ENCODE measurements at places on chromosomes 4 and X.

DNA sequence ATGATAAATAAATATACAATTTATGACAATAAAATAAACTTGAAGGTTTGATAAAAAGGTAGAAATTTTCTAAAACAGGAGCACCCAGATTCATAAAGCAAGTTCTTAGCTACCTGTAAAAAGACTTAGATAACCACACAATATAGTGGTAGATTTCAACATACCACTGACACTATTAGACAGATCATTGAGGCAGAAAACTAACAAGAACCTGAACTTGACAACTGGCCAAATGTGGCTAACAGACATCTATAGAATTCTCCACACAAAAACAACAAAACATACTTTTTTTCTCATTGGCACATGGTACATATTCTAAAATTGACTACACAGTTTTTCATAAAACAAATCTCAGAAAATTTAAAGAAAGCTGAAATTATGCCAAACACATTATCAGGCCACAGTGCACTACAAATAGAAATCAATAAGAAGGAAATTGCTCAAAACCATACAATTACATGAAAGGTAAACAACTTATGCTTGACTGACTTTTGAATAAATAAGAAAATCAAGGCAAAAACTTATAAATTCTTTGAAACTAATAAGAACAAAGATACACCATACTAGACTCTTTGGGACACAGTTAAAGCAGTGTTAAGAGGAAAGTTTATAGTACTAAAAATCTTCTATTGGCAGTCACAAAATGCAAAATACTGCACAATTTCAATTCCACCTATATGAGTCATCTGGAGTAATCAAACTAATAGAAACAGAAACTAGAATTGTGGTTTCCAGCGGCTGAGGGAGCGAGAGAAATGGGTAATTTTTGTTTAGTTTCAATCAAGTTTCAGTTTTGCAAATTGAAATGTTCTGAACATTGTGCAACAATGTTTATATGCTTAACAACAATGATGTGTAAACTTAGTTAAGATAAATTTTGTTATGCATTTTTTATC is 925.6 kb downstream of the SH3BGRL start:
- no peaks in the 10 kb centered on the region for H3K4me1 ChIP-seq
- DNase-seq, result no peak

DNA sequence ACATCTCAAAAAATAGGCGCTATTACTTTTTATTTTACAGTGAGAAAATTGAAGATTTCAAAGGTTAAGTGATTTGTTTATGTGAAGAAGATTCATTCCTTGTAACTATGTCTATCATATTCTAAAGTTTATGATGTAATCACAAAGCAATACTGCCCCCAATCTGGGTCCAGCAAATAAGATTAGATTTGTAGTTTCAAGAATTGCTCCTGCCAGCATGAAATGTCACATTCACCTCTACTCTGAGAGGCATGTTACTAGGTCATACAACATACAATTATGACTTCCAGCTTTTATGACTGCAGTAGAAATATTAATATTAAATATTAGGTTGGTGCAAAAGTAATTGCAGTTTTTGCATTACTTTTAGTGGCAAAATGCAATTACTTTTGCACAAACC is 976.2 kb downstream of the FSTL5 start:
- H3K4me3 ChIP-seq, result no peak overlapping the region
- H3K27ac ChIP-seq, result no peak overlapping the region
- no peak for DNase-seq
- no peaks in the 10 kb centered on the region for H3K4me1 ChIP-seq
- H3K27me3 ChIP-seq, result no peaks in the 10 kb centered on the region
- H3K36me3 ChIP-seq, result no peaks in the 10 kb centered on the region

DNA sequence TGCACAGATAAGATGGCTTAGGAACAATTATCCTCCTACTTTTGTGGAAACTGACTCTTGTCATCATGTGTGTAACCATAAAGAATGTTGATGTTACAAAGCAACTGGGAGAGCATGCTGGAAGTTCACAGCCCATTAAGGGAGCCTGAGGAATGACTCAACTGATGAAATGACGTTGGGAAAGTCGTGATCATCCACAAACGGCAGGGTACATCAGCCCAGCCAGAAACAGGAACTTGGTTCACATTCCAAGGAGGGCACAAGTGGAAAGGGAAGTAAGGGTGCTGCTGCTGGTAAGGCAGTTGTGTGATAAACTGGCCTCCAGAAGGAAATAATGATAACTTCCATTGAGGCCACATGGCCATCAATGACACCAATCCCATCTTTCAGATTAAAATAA is 6.7 kb downstream of the TEC start:
- no peak for DNase-seq
- H3K27me3 ChIP-seq, result no peaks in the 10 kb centered on the region
- no peak overlapping the region for H3K4me3 ChIP-seq
- no peaks in the 10 kb centered on the region for H3K4me1 ChIP-seq
- H3K27ac ChIP-seq, result no peak overlapping the region

DNA sequence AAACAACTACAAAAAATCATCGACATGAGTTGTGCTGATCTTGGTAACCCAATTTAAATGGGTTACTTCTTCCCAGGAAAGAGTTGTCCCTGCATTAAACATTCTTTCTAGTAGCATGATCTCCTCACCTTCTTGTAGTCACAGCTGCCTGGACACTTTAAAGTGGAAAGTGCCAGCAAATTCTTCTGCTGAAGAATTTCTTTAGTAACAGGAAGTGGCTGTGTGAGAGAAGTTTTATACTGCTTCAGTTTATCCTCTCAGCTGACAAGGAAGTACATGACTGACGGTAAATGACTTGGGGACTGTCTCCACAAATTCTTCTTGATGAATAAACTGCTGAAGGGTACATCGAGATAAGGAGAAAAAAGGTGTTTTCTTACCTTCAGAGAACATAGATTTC is 18.2 kb upstream of the TNIP3 start:
- no peak for DNase-seq
- H3K4me1 ChIP-seq, result no peaks in the 10 kb centered on the region
- H3K27ac ChIP-seq, result peak overlapping the region; percentile 43

- H3K27ac ChIP-seq, result no peak overlapping the region
- no peaks in the 10 kb centered on the region for H3K27me3 ChIP-seq
- DNase-seq, result no peak
- no peaks in the 10 kb centered on the region for H3K4me1 ChIP-seq
Observed at GRCh38 chr4:99617374-99617773, 40.3 kb downstream of the C4orf54 start.

DNA sequence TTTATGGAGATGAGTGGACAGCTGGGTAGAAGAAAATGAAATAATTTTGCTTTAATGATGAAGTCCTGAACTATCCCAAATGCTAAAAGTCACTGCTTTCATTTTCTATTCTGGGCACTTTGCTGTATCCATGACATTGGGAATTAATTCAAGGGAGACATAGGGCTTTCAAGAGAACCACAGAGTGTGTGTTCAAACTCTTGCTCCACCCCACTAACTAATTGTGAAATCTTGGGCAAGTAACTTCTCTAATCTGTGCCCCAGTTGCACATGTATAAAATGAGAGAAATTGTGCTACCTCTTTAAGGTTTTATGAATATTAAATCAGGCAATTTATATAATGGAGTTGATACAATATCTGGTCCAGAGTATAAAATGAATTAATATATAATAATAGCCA is 1422.0 kb downstream of the ADGRL3 start:
- DNase-seq, result no peak
- no peaks in the 10 kb centered on the region for H3K27me3 ChIP-seq
- H3K27ac ChIP-seq, result no peak overlapping the region
- no peaks in the 10 kb centered on the region for H3K4me1 ChIP-seq
- no peaks in the 10 kb centered on the region for H3K36me3 ChIP-seq

DNA sequence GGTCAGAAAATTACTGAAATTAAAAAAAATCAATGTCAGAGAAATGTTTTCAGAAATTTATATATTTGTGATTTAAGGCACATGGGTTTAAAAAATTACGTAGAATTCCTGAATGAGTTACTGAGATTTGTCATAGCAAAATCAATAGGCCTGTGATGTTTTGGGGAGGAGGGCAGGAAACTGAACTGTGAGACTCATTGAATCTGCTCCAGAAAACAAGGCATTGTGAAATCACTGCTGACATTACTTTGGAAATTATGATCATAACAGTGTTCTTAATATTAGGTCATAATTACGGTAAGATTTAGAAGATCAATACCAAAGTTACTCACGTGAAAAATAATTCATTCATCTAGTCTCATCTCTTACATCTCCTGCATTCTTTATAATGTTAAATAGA is 5.3 kb downstream of the FGF5 start:
- peaks cover 29% of the 10 kb centered on the region for H3K27me3 ChIP-seq
- H3K36me3 ChIP-seq, result no peaks in the 10 kb centered on the region
- no peak for DNase-seq
- H3K4me1 ChIP-seq, result no peaks in the 10 kb centered on the region
- H3K4me3 ChIP-seq, result no peak overlapping the region

DNA sequence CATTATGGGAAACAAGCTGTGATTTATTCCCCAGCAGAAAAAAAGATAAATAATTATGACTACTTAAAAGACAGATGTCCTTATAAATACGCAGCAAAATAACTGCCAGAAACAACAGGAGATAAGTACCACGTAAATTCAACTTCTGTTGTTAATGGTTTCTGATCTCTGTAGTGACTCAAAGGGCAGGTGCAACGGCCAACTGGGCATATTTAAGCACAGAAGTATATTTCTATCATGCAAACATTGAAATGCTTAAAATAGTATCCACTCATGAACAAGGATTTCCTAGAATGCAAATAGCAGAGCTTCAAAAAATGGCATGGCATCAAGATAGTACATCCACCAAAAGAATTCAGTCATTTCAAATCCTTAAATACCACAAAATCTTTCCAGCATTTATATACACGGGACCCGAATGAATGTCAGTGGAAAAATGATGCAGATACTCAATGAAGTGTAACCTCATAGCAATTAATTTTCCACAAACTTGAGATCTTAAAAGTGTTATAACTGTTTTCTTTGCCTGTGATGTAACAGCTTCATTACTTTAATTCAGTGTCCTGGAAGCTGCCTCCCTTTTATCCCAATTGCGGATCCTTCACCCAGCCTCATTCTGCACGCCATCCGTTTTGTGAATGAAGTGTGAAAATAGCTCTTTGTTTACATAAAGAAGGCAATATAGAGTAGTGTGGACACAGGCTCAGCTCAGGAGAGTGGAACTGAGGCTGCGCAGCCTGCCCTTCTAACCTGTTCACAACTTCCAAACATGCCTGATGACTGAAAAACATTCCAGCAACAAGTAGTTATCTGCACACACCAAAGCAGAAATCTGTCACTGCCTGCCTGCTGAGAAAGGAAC is 10.2 kb downstream of the PDGFC start:
- no peaks in the 10 kb centered on the region for H3K4me1 ChIP-seq
- no peak for DNase-seq
- no peak overlapping the region for H3K27ac ChIP-seq

DNA sequence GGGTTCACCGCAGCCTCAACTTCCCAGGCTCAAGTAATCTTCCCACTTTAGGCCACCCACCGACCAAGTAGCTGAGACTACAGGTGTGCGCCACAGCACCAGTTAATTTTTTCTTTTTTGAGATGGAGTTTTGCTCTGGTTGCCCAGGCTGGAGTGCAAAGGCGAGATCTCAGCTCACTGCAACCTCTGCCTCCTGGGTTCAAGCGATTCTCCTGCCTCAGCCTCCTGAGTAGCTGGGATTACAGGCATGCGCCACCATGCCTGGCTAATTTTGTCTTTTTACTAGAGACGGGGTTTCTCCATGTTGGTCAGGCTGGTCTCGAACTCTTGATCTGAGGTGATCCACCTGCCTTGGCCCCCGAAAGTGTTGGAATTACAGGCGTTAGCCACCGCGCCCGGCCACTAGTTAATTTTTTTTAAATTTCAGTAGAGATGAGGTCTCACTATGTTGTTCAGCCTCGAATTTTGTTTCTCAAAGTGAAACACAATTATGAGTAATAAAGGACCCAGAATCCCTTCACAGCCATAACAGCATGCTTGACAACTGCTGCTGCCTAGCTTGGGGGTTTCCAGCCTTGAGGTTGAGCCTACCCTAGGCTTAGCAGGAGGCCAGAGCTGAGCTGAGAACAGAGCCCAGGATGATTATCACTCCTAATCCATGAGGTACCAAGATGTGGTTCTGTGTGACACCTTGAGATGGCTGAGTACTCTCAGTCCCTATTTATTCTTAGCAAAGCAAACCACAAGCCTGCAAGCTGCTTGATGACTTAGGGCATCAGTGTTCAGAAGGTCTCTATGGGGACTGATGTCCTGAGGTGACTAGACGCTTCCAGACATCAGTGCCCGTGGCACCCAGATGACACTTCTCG is 41.6 kb upstream of the NKRF start:
- no peak for DNase-seq
- H3K36me3 ChIP-seq, result no peaks in the 10 kb centered on the region
- no peaks in the 10 kb centered on the region for H3K27me3 ChIP-seq
- no peaks in the 10 kb centered on the region for H3K4me1 ChIP-seq
- no peak overlapping the region for H3K27ac ChIP-seq

DNA sequence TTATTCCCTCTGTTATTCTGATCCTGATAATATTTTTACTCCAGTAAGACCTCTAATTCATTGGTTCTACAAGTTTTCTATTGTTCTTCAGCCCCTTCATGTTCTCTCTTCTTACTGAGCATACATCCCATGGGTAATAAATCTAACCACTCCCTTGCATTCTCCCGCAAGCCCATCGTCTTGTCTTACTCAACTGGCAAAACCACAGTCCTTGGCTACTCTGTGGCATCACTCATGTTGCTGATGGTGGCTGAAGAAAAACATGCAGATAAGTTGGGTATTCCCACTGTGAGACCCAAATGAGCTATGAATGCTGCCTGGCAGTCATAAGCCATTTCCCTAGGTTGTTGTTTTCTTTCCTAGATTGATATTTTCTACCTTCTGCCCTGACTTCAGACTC is 402.2 kb upstream of the AADAT start:
- no peak overlapping the region for H3K27ac ChIP-seq
- no peaks in the 10 kb centered on the region for H3K36me3 ChIP-seq
- H3K4me3 ChIP-seq, result no peak overlapping the region
- no peak for DNase-seq
- H3K4me1 ChIP-seq, result no peaks in the 10 kb centered on the region

DNA sequence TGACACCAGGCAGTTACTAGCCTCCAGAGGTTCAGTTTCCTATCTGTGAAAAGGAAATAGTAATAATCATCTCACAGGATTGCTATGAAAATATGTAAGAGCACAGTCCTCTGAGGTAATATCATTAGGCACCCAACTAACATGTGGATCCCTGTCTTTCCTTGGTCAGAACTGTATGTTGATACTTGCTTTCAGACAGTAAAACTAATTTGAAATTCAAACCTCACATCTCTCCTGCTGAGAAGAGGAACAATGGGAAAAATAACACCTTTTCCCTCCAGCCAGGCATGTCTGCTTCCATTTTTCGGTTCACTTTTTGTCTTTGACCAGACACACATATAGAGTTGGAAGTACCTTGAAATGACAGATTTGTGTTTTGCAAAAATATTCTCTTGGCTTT is 262.7 kb downstream of the IL15 start:
- no peak overlapping the region for H3K27ac ChIP-seq
- no peaks in the 10 kb centered on the region for H3K36me3 ChIP-seq
- H3K4me3 ChIP-seq, result no peak overlapping the region
- H3K27me3 ChIP-seq, result no peaks in the 10 kb centered on the region

Data from breast epithelium (tissue), 4 donors.